ENCODE measurements at places on chromosomes 12 and 14.
A peak's percentile ranks its signal among the peaks of the same experiment; 100 is the strongest.

- DNase-seq: no peak
Observed at GRCh38 chr12:102385343-102385742, 95.0 kb downstream of the IGF1 start.

- no peak for DNase-seq
Observed at GRCh38 chr12:70059373-70059772, 183.9 kb upstream of the CNOT2 start.

GRCh38 chr12:72025524-72025923, 86.9 kb downstream of the TPH2 start:
- no peak for DNase-seq

- DNase-seq: no peak
Observed at GRCh38 chr12:77402716-77403115, 337.3 kb upstream of the E2F7 start.

DNA sequence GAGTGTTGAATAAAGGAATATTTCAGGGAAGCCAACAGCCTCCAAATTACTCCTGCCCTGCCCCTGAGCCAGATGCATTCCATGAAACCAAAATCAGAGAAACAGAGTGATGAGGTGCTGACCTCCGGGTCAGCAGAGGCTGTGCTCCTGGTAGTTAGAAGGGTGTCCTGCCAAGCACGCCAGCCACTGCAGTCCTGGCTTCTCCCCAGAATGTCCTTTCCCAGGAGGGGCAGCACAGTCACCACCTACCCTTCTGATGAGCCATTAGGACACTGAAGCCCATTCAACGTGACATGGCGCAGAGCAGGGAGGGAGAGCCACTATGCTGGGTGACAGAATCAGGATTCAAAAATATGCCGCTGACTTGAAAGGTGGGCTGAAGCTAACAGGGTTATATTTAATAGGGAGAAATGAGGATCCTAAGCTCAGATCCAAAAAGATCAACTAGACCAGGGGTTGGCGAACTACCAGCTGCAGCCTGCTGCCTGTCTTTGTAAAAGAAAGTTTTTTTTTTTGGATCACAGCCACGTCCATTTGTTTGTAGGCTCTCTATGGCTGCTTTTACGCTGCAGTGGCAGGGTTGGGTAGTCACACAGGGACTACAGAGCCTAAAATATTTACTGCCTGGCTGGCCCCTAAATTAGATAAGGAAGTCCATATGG, 34.5 kb upstream of the PLEK2 start:
- no peak for DNase-seq

GRCh38 chr14:87998482-87998881, 5.5 kb upstream of the GALC start:
- no peak for DNase-seq

DNA sequence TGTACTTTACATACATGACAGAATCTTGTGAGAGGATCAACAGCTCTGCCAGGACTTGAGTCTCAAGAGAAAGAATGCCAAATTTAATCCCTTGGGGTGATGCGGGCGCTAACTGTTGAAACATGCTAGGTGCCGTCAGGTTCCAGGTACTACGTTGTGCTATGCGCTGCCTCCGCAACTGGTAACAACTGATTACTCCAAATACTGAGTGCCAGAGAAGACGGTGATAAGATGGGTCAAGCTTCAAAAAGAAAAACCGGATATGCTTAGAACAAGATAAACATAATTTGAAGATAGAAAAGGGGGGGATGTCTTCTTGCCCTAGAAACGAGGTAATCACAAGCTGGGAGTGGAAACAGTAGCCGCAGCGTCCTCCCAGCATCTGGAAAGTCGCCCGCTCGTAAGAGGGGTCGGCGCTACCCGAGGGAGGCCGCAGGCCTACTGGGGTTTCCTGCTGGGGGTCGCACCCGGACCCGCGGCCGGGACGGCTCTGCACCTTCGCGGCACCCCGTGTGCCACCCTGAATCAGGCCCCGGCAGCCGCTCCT, 678 bp downstream of the ZBTB25 start:
- no peak for DNase-seq

GRCh38 chr12:4174417-4174816, 99.1 kb upstream of the CCND2 start:
- no peak for DNase-seq

- DNase-seq: no peak
Observed at GRCh38 chr12:82964446-82964845, 277.7 kb downstream of the TMTC2 start.

- DNase-seq: no peak
Observed at GRCh38 chr14:56333359-56334292, 215.4 kb downstream of the PELI2 start.

GRCh38 chr14:73739899-73740617, 25.9 kb upstream of the PNMA1 start:
- no peak for DNase-seq

- DNase-seq: peak; percentile 83
Observed at GRCh38 chr14:100899884-100900771, 3.4 kb downstream of the RTL1 start.

DNA sequence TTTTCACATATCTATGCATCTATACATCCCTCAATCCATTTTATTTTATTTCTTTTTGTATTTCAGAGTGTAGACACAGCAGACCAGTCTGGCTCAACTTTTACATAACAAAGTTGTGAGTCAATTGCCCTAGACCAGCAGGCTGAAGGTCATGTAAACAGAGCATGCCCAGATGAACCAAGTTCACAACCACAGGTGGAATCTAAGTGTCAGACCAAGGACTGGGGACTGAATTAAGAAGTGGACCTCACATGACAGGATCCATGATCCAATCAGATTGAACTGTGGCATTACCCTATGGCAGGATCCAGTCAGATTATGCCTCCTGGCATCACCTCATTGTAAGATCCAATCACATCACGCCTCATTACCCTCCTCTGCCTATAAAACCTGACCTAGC, 455.8 kb downstream of the SOX5 start:
- DNase-seq: no peak

DNA sequence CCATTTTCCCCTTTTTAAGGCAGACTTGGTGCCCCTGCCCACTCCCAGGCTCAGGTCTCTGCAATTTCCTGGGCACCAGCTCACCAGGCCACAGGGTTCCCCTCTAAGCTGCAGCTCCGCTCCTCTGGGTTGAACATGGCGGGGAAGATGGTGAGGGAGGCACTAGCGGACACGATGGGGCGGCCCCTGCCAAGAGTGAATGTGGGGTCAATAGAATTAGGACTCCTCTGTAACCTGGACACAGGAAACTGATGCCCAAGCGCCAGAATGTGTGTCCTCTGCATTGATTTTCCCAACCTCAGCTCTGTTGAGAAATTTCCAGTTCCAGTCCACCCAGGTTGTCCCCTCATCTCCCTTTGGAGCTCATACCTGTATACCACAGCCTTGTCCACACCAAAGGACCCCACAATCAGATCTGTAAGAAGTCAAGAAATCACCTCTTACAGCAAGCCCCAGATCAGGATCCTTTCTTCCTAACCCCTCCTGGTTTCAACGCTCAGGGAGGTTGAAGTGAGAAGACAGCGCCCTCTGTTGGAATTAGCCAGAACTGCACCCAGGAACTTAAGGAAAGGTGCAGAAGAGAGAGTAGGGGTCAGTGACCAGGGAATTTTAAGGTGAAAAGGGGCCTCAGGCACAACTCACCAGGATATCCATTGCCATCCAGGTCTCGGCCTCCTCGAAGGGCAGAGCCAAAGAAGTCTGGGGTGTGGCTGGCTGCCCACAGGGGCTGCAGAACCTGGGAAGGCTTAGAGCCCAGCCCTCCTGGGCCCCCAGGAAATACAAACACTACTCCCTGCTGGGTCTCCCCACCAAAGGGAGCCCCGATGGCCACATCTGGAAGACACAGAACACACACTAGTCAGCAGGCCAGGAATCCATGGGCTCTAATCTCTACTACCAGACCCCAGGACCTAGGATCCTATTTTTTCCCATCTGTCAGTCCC, 14.7 kb downstream of the ITGA5 start:
- no peak for DNase-seq

- DNase-seq: no peak
Observed at GRCh38 chr12:122174155-122174845, at the start of gene IL31. Gene IL31, minus strand, starts transcription at chr12:122174221. Its CDS starts 49 bp downstream, at chr12:122174172.

DNA sequence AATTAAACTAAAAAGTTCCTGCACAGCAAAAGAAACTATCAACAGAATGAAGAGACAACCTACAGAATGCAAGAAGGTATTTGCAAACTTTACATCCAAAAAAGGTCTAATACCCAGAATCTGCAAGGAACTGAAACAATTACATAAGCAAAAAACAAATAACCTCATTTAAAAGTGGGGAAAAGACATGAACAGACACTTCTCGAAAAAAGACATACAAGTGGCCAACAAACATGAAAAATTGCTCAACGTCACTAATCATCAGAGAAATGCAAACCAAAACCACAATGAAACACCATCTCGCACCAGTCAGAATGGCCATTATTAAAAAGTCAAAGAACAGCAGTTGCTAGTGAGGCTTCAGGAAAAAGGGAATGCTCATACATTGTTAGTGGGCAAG, 15.2 kb downstream of the PDE6H start:
- DNase-seq: no peak

DNA sequence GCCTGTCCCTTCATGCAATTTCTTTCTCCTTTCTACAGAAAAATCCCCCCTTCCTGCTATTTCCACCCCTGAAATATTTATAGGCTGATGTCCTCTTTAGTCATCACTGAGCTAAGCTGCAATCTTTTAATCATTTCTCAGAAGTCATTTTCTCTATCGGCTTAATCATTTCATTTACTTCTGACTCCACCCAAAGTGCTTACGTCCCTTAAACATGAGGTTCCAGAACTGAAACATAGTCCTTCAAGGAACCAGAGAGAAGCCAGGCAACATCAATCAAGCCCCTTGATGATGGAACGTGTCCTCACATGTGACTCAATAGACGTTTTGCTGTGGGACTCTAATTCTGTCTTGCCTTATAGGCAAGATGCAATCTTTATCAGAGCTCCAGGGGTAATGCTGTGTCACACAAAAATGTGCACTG, 148.7 kb upstream of the KRR1 start:
- no peak for DNase-seq

- DNase-seq: no peak
Observed at GRCh38 chr12:106433055-106433454, 75.5 kb downstream of the POLR3B start.

GRCh38 chr12:115956659-115957058, 320.8 kb downstream of the MED13L start:
- no peak for DNase-seq

DNA sequence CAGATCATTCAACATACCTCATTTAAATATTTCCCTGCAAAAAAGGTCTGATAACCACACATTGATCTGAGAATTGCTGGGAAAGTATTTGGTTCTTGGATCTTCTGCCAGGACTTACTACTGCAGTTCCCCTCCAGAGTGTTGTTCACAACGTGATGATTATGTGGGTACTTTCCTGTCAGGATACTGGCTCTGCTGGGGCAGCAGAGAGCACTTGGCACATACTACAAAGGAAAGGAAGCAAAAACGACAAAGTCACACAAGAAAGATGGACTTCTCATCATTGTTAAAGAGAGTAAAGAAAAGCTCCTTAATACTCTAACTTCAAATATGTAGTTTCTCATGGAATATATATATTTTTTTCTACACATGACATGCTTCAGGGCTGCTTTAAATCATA, 11.5 kb downstream of the GNS start:
- DNase-seq: no peak

- DNase-seq: no peak
Observed at GRCh38 chr14:96754845-96755184, 42.4 kb upstream of the VRK1 start.

GRCh38 chr12:20444595-20445170, 76.3 kb downstream of the PDE3A start:
- DNase-seq: no peak

GRCh38 chr14:89429199-89430181, 12.5 kb upstream of the FOXN3 start:
- peak; percentile 65 for DNase-seq

DNA sequence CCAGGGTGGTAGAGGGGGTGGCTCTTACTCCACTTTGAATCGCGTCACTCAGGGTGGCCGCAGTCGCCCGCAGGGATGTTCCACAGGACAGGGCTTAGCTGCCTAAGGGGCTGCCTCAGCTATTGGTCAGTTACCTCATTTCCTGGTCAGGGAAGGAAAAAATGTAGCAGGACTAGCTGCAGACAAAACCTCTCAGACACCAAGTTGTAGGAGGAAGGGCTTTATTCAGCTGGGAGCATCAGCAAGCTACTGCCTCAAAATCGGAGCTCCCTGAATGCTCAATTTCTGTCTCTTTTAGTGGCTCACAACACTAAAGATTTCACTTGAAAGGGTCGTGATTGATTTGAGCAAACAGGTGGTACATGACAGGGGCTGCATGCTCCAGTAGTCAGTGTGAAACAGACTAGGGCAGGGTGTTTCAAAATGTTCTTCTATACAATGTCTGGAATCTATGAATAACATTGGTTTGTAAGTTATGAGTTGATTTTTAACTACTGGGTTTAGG, 6.4 kb upstream of the CLEC6A start:
- no peak for DNase-seq

GRCh38 chr12:7966563-7966962, 30.6 kb upstream of the SLC2A3 start:
- no peak for DNase-seq

DNA sequence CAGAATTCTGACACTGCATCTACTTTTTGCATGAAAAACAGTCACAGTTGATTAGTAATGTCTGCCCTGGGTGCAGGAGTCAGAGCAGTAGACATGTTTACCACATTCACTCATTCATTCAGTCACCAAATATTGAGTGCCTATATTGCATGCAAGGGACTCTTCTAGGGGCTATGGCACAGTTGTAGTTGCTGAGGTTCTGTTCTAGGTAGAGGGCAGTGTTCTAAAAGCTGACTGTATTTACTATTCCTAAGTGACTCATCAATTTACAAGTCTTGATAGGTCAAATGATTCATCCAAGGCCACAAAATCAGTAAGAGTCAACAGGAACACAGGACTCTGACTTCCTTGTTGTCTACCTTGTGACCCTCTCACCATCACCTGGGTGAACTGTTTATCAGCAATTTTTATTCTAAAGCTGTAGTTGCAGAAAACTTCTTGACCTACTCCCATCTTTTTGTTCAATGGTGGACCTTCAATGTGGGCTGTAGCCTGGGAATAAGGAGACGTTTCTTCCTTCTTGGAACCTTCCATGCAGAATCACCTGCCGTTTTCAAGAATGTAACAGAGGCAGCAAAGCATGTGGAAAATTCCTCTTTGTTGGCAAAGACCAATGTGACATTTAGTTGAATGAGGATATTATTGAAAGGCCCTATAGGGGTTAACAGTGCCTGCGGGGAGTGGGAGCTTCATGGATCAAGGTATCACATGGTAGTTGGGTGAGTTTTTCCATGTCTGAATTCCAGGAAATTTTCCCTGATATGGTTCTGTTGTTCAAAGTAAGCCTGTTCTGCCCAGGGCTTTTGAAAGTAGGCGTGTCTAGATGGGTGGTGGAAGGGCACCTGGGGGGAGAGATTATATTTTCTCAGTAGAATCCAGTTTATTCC, 223.2 kb downstream of the KTN1 start:
- no peak for DNase-seq

GRCh38 chr14:92577321-92577742, 63.8 kb downstream of the RIN3 start:
- no peak for DNase-seq

- DNase-seq: no peak
Observed at GRCh38 chr14:77087631-77088030, 10.4 kb upstream of the CIPC start.

- DNase-seq: no peak
Observed at GRCh38 chr12:100251917-100252316, 15.0 kb downstream of the DEPDC4 start.

- DNase-seq: peak; percentile 84
Observed at GRCh38 chr14:89912667-89913211, 41.8 kb downstream of the EFCAB11 start.
